Karpas-422 (cell line): ENCODE measurements at places on chromosomes 3 and 15.

GRCh38 chr15:59283717-59284391 lies 77.2 kb downstream of the LDHAL6B start:
- H3K4me3 ChIP-seq = no peak overlapping the region
- DNase-seq = no peak
- peaks cover 5% of the 10 kb centered on the region for H3K4me1 ChIP-seq
- H3K27me3 ChIP-seq = no peaks in the 10 kb centered on the region
- H3K27ac ChIP-seq = no peak overlapping the region

GRCh38 chr15:19899021-19899824 lies 642.4 kb downstream of the GOLGA6L6 start:
- no peaks in the 10 kb centered on the region for H3K27me3 ChIP-seq
- H3K36me3 ChIP-seq = no peaks in the 10 kb centered on the region
- no peak overlapping the region for H3K4me3 ChIP-seq
- no peak for DNase-seq
- H3K4me1 ChIP-seq = no peaks in the 10 kb centered on the region

GRCh38 chr3:182909318-182910040 lies 70.9 kb downstream of the DCUN1D1 start:
- peak; percentile 77 for DNase-seq
- no peaks in the 10 kb centered on the region for H3K27me3 ChIP-seq
- H3K4me3 ChIP-seq = no peak overlapping the region
- H3K27ac ChIP-seq = no peak overlapping the region
- H3K36me3 ChIP-seq = peaks cover 11% of the 10 kb centered on the region

GRCh38 chr15:65819563-65819960 lies 27.5 kb upstream of the DENND4A start:
- H3K36me3 ChIP-seq = no peaks in the 10 kb centered on the region
- no peak overlapping the region for H3K4me3 ChIP-seq
- no peak overlapping the region for H3K27ac ChIP-seq
- H3K27me3 ChIP-seq = no peaks in the 10 kb centered on the region
- no peak for DNase-seq
- peaks cover 11% of the 10 kb centered on the region for H3K4me1 ChIP-seq

- peak; percentile 69 for DNase-seq
- no peaks in the 10 kb centered on the region for H3K4me1 ChIP-seq
- H3K4me3 ChIP-seq = no peak overlapping the region
- no peaks in the 10 kb centered on the region for H3K27me3 ChIP-seq
- no peaks in the 10 kb centered on the region for H3K36me3 ChIP-seq
Measured at GRCh38 chr3:190224863-190225692, 97.2 kb downstream of the CLDN1 start.
